MG63 (cell line): ENCODE measurements at places on chromosomes 3 and 15. TPM values are rescaled to one million over a fixed set of nuclear protein-coding genes. Genes with fewer than 3 reads are reported as not detected.

RTP1 gene
- total RNA-seq = not detected in 2 replicates

SOX2 gene
- 0.07 TPM in 1 of 2 replicates, not detected in the other for total RNA-seq

GASK1A gene
- total RNA-seq = 0.15 TPM in 1 of 2 replicates, not detected in the other

GOLGA6D gene
- not detected in 2 replicates for total RNA-seq
